ENCODE measurements at places on chromosomes 5 and 9.

DNA sequence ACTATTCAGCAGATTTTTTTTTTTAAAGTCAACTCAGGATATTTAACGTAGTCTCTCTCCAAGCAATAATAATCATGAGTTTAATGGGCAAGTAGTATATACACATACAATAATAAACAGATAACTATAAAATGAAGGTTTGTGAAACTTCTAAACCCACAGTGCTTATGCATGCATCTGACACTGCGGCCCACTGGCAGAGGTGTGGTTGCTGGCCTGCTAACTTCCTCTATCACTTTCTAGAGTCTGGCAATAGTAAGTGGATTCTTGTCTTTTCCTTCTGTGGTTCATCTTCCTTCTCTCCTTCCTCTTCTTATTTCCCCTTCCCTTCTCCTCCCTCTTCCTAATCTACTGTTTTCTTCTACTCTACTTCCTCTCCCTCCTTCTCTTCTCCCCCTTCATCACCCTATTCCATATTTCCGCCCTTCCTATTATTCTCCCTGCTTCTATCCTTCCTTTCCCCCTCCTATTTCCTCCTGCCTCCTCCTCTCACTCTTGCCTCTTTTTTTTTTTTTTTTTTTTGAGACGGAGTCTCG lies 18.6 kb upstream of the AGXT2 start:
- DNase-seq = no peak

DNA sequence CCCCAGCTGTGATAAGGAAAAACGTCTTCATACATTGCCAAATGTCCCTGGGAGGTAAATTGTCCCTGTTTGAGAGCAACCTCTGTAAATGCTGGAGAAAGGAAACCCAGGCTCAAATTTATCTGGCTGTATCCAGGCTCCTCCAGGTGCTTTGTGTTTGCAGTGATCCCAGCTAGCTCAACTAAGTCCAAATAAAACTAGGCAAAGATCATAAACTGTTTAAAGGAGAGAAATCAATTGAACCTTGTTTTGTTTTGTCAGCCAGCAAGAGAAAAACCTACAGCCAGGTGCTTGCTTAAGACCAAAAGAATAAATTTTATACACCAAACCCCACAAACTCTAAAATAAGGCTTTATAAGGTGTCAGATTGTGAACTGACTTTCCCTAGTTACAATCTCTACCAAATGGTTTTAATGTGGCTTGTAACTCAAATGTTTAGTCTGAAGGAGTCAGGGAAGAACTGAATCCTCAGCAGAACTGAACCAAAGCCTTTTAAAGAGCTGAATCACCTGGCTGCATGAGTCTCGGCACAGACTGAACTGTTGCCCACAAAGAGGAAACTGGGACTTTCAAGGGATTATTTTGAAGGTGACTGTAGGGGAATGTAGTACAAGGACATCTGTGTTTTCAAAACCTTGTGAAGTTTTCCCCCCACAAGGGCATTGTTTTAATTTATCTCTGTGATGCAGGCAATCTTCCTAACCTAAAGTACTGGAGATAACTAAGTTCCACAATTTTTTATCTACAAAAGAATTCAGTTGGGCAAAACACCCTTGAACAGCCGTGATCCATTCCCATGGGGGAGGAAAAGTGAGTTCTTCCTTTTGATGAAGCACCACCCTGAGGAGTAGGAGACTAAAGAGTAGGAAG lies 201.7 kb upstream of the TARS1 start:
- no peak for DNase-seq

DNA sequence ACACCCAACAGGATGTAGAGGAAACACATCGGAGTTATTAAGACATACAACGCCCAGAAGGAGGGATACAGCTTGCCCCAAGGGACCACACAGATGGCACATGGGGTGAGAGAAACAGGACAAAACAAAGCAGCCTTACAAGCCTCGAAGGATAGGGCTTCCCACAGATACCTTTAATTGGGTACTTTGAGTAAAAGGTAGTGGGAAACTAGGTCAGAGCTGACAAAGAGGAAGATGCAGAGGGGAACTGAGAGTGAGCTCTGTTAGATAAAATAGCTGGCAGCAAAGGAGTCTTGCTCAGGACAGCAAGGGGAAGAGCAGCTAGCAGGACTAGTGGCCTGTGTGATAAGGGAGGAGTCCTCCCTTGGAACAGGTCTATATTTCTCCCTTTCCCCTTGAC lies 48.2 kb downstream of the OTP start:
- no peak for DNase-seq

- no peak for DNase-seq
These were observed 4.6 kb upstream of the OR13C8 start for GRCh38 chr9:104564358-104564757.

DNA sequence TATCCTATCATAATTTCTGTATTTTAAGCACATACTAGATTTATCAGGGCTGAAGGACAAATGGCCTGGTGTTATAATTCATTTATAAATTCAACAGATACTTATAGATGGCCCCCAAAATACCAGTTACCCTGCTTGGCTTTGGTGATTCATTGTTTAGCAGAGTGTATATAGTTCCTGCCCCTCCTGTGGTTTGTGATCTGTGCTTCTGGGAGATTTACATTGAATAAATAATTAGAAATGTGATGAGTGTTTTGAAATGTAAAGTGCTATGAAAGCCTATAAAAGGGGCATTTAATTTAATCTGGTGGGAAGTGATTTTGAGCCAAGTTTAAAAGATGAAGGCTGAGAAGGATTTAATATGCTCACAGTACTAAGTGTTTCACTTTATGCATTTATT lies 36.7 kb upstream of the ZCCHC7 start:
- no peak for DNase-seq

DNA sequence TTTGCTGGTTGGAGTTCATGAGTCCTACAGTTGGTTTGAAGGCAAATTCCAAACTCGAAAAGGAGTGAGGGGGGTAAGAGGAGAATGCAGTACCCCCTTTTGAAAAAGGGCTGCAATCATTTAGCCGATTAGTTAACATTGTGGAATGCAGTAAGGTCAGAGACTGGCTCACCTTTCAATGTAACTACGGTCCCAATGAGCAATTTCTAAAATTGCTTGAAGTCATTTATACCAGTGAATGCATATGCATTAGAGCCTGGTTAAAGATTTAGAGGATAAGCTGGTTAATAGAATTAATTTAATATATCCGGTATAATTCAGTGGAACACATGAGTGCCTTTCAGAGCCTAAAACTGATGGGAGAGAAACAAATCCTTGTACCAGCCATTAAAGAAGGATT lies 172.6 kb upstream of the PAPPA start:
- no peak for DNase-seq

DNA sequence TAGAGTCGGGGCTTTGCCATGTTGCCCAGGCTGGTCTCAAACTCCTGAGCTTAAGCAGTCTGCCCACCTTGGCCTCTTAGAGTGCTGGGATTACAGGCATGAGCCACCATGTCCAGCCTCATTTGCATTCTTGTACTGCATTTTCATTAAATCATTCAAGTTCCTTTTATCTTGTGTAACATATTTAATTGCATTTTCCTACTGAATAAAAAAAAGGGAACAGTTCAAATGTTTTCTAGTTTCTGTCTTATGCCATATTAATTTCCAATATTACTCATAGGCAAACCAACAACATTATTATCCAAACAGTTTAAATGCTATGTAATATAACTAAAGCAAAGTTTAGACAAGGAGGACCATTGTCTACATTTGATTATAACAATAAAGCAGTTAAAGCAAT lies 6.1 kb downstream of the SLC31A1 start:
- DNase-seq = no peak

DNA sequence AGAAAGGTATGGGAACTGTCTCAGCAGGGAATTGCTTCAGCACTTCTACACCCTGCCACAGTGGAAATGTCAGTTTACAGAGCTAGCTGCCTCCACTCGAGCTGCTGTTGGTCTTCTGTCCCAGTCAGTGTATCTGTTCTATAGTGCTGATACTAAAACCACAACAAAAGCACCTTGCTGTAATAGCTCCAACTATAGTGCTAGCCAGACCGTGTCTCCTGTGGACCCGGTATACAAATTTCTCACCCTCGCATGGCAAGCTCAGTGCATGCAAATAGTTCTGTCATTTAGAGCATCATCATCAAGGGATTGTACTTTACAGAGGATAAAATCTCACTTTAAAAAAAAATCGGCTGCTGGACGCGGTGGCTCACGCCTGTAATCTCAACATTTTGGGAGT lies 51.5 kb upstream of the IQGAP2 start:
- no peak for DNase-seq

- no peak for DNase-seq
These were observed 62.9 kb upstream of the PPARGC1B start for GRCh38 chr5:149667084-149667828.

- DNase-seq = no peak
These were observed 125.2 kb downstream of the RAPGEF6 start for GRCh38 chr5:131509801-131510200.

GRCh38 chr5:167731951-167732350 lies 559.5 kb upstream of the WWC1 start:
- no peak for DNase-seq

GRCh38 chr5:152332716-152333460 lies 72.2 kb downstream of the NMUR2 start:
- DNase-seq = no peak

- DNase-seq = no peak
These were observed 7.0 kb downstream of the CENPP start for GRCh38 chr9:92332577-92333281.

- DNase-seq = no peak
These were observed 28.4 kb downstream of the CEL start for GRCh38 chr9:133090187-133090586.

- no peak for DNase-seq
These were observed 602 bp upstream of the CD274 start for GRCh38 chr9:5449521-5450358.

- no peak for DNase-seq
These were observed 56.3 kb upstream of the BICD2 start for GRCh38 chr9:92820964-92821363.

- DNase-seq = no peak
These were observed 120.1 kb downstream of the CMYA5 start for GRCh38 chr5:79809743-79810142.

DNA sequence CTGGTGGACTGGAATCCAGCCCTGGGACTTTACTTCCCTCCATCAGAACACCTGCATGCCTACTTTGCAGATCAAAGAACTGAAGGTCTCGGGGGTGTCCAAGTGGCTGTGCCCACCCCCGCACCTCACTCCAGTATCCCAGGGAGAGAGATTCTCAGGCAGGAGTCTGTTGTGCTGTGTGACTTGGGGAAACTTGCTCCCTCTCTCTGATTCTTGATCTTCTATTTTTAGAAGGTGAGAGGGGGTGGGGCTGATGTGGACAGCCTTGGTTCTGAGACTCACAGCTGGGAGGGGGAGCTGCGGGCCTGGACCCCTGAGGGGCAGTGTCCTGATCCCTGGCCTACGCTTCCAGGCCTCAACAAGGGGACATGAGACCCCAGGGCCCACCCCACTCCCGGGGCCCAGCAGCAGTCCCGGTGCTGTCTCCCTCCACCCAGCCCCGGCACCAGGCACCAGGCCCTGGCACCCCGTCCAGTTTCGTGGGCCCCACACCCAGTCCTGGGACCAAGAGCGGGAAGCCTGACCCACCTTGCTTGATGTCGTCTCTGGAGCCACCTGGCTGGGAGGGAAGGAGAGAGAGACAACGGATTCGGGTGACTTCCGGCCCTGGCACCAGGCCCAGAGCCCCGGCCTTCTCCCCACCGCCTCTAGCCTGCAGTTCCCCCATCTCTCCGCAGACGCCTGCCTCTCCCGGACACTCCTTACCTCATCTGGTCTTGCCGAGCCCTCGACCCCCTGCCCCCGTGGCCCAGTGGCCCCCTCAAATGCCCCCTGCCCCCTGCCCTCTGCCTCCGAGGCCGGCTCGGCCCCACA lies 74.0 kb upstream of the SPTLC1 start:
- DNase-seq = no peak

GRCh38 chr5:72817076-72817481 lies 618 bp downstream of the TNPO1 start:
- DNase-seq = peak; percentile 50

DNA sequence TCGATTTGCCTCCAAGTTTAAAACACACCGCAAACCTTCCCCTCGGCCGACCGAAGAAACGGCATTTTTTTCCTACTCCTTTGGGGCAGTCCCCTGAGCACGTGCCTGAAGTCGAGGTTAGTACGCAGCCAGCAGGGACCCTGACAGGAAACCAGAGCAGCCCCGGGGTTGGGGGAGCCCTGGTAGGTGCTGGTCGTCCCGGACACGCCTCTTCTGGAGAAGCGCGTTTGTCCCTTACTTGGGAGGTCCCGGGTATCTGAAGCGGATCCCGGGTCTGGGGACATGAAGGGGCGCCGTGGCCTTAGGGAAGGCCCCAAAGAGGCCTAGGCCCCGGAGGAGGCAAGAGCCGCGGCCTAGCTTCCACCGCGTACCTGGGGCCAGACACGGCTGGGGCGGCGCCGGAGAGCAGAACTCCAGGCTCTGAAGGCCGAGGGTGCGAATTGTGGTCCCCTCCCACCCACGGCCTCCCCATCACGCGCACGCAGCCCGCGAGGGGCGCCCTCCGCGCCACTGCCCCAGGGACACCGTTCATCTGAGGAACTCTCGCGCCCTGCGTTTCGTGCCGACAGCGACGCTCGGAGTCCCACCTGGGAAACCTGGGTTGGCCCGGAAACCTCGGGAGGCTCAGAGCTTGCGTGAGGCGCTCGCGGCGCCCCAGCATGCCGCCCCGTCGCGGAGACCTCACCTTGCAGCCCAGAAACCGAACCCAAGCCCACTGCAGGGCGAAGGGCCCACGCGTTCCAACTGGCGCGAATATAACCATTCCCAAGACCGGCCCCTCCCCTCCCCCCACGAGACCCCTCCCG lies 10.4 kb downstream of the OTP start:
- no peak for DNase-seq

- no peak for DNase-seq
These were observed 85.1 kb downstream of the SLC24A2 start for GRCh38 chr9:19703702-19704101.

DNA sequence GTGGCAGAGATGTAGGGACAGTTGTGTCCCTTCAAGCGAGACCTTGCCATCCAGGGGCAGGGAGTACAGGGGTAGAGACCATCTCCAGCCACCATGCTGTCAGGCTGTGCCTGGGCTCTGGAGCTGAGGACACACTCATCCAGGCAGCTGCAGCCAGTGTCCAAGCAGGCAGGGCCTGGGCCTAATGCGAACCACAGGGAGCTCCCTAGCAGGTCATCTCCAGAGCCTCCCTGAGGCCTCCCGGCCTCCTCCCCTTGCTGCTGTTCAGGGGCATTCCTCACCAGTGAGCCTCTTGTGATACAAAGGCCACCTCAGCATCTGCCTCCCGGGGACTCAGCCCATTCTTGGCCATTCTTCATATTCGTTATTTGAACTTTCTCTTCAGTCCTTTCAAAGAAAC lies 35.0 kb downstream of the TPPP start:
- no peak for DNase-seq

- no peak for DNase-seq
These were observed 24.7 kb upstream of the TNFSF15 start for GRCh38 chr9:114830546-114830945.

- DNase-seq = no peak
These were observed 178.8 kb upstream of the CDH10 start for GRCh38 chr5:24823625-24824024.

DNA sequence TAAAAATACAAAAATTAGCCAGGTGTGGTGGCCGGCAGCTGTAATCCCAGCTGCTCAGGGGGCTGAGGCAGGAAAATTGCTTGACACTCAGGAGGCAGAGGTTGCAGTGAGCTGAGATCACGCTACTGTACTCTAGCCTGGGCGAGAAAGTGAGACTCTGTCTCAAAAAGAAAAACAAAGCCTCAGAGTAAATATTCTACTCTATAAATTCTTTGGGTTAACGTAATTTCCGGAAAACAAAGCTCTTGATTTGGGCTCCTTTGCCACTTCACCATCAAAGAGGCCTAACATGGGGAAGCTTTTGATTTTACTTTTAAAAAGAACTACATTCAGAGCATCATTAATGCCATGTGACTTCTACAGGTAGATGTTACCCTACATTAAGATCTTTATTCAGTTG lies 103.1 kb downstream of the SERINC5 start:
- no peak for DNase-seq

GRCh38 chr5:10866913-10867312 lies 105.9 kb upstream of the DAP start:
- no peak for DNase-seq
